Left lung (tissue), 14 donors: ENCODE measurements at places on chromosomes 4 and X. TPM values are rescaled to one million over a fixed set of nuclear protein-coding genes. Genes with fewer than 3 reads are reported as not detected.

DNA sequence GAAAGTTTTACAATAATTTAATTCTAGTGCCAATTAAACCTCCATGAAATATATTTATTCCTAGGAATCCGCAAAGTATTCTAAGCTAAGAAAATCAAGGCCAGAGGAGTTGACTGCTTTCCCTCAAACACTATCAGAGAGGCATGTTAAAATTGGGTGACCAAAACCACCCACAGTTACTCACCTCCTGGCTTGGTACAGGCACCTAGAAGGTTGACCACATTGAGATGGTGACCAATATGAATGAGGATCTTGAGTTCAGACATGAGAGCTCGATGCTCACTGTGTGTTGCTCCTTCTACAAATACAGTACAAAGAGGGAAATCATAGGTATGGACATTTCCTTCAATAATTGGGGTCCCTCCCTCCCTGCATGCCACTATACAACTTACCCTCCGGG is 29.4 kb downstream of the KDR start:
- no peak for DNase-seq

GRCh38 chr4:137768196-137768595 is 235.9 kb upstream of the PCDH18 start:
- DNase-seq: no peak

DNA sequence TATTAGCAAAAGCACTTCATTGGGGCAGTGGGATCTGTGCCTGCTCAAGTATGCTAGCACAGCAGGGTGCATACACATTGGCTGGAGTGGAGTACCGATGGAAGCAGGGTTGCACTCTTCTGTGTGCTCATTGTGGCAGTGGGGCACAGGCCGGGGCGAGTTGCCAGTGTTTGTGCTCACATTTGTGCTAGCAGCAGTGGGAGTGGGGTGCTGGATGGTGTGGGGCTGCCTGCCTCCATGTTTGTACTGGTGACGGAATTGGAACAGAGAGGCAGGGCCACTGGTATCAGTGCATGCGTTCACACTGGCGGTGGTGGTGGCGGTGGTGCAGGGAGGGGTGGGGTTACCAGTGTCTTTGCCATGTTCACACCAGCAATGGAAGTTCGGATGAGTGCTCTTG is 138.0 kb downstream of the POU4F2 start:
- no peak for DNase-seq

- DNase-seq: no peak
Measured at GRCh38 chr4:140157341-140157740, 3.4 kb upstream of the MAML3 start.

GRCh38 chrX:44536198-44536597 is 6.5 kb downstream of the FUNDC1 start:
- no peak for DNase-seq

DNA sequence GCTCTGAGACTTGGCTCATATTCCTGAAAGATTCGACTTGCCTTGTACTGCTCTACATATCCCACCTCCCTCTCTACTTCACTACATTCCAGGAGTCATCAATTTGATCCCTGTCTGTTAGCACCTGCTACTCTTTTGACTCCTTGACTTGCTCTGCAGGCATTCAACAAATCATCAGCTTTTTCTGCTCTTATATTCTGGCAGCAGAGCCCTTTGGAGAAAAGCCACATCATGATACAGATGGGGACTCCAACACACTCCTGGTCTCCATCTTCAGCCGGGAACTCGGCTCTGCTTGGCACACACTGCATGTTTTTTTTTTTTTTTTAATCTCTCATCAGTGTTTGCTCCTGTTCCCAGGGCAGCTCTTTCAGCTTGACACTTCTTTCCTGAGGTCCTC is 293.2 kb upstream of the LCORL start:
- no peak for DNase-seq

Gene MTNR1A
- polyA plus RNA-seq: not detected
